ENCODE measurements at places on chromosomes 7 and 10.

DNA sequence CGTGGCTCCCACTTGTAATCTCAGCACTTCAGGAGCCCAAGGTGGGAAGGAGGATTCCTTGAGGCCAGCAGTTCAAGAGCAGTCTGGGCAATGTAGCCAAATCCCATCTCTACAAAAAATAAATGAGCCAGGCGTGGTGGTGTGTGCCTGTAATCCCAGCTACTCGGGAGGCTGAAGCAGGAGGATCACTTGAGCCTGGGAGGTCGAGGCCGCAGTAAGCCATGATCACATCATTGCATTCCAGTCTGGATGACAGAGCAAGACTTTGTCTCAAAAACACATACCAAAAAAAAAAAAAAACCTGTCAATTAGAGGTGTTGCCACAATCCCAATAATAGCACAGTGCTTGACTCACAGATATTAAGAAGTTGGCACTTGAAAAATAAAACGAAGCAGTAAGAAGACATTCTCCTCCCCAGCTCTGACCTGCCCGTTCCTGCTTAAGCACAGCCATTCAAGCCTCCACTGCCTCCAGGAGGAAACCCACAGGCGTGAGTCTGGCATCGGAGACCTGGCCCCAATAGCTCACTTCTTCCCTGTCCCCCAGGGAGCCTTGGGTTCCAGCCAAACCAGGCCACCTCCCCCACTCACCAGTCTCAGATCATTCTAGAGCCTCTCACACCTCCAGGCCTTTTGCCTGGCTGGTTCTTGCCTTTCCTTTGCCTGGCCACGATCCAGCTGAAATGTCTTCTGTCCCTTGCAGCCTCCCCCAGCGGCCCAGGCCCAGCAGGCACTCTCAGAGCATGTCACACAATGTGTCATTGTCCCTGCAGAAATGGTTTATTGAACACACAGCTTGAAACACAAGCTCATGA is 45.3 kb upstream of the GTF2I start:
- no peak for DNase-seq

GRCh38 chr7:100489824-100490223 is 6.1 kb downstream of the NYAP1 start:
- no peak for DNase-seq

GRCh38 chr10:126199221-126199998 is 188.9 kb downstream of the ADAM12 start:
- no peak for DNase-seq

DNA sequence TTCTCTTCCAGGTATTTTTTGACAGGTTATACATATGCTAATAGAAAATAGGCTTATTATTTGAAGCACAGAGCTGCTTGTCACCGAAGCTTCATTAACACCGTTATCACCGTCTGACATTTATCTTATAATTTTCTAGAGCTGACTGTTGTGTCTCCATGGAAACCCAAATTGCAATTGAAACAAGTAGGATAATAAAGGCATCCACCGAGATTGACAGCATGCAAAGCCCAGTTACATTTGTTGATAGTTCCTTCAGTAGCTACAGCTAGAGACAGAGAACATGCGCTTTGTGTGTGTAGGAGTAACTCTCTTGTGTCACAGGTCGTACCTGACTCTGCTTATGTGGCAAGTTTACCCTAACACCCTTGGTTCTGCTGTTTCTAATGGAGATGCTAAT is 135.6 kb downstream of the CELF2 start:
- DNase-seq: no peak

DNA sequence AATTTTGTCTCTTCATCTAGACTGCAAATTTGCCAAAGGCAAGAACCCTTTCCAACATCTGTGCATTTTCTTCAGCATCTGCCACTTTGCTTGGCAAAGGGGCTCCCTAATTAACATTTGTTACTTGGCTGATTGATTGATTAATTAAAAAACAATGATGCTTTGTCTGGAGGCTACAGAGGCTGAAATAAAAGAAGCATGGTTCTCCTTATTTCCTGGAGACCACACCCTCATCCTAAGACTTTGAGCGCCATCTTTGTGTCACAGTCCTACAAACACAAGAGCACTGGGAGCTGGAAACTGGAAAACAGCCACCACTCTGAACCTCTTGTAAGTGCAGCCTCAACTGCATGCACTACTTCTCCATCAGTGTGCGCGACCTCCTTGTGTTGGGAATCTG is 189.2 kb downstream of the C7orf25 start:
- DNase-seq: peak; percentile 9

DNA sequence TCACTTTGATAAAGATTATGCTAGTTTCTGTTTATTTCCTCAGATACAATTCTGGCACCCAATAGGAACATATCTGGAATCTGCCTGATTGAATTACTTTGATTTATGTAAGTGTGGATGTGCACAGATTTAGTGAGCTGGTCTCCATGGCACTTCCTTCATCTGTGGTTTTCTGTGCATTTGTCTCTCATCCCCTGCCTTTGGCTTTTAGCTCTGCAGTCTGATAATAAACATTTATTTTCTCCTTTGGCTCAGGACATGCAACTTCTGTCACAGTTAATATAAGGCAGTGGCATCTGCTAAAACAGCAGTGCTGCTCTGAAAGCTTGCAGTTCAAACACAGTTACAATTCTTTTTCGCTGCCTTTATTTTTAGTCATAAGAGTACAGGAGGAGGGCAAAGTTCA is 273.7 kb upstream of the CHRM2 start:
- no peak for DNase-seq

GRCh38 chr7:139758388-139758787 is 19.4 kb downstream of the HIPK2 start:
- no peak for DNase-seq

GRCh38 chr10:80196270-80196949 is 8.9 kb downstream of the ANXA11 start:
- DNase-seq: no peak

- DNase-seq: peak; percentile 50
These were observed 130.1 kb downstream of the RGS10 start for GRCh38 chr10:119412244-119413092.

DNA sequence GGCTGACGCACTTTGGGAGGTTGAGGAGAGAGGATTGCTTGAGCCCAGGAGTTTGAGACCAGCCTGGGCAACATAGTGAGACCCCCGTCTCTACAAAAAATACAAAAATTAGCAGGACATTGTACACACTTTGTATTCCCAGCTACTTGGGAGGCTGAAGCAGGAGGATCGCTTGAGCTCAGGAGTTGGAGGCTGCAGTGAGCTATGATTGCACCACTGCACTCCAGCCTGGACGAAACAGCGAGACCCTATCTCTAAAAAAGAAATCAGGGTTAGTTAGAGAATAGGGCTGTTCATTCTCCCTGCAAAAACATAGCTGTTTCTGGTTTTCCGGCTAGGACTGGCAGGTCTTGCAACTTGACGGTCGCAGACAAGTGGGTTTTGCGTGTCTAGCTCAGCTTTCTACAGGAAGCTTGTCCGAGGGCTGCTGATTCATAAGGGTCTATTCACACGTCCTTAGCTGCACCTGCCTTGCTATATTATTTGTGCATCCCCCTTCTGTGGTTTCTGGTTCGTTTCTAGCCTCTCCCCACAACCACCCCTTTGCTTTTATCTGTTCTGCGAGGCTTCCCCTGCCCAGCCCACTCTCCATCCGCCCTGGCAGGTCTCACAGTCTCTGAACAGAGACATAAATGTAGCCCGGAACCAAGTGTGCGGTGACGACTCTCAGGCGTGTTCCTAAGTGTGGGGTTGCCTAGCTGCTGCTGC is 10.7 kb downstream of the AMZ1 start:
- no peak for DNase-seq

GRCh38 chr7:5477126-5477525 is 53.5 kb upstream of the TNRC18 start:
- no peak for DNase-seq

GRCh38 chr10:23065181-23065948 is 30.0 kb upstream of the MSRB2 start:
- peak; percentile 42 for DNase-seq

DNA sequence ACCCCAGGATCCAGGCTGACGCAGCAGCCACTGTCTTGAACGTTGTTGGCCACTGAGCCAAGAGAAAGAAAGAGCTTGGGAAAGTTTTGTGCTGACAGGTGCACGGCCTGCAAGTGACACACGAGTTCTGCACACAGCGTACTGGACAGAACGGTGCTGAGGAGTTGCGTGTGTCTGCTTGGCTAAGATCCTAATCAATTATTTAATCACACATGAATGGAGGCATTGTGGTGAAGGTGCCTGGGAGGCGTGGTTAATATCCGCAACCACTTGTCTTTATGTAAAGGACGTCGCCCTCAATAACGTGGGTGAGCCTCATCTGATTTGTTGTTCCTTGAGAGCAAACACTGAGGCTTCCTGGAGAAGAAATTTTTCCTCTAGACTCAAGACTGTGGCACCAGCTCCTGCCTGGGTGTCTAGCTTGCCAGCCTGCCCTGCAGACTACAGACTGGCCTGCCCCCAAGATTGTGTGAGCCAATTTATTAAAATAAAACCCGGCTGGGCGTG is 16.6 kb upstream of the GNA12 start:
- no peak for DNase-seq

DNA sequence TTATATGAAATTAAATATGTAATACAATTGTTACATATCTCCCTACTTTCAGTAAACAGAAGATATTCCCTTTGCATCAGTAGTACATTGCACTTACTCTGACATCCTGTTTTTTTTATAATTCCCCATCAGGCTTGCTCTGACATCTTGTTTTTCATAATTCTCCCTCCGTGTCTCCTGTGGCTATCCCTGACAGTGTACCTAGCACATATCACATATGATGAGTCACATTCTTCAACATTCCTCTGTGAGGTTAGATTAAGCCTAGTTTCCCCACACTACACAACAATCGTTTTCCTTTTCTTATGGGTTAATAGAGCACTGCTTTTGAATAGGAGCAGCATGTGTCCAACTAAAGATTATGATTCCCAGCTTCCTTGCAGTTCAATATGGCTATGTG is 250.6 kb upstream of the NPVF start:
- DNase-seq: no peak

DNA sequence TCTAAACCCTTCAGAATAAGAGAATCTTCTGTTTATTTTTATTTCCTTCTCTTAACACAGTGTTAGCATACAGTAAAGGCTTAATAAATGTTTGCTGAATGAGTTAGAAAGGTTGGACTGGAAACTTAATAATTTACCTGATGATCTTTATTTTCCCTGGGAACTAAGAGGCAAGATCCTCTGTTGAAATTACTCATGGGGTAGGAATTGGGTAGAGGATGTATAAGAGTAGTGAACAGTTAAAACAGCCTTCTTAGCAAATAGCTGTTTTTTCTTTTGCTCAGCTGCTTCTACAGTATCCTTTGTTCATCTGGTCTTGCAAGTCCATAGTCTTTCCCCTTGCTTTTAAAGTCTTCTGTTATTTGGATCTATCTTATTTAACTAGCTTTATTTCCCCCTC is 80.0 kb downstream of the AKAP9 start:
- DNase-seq: no peak

GRCh38 chr10:29830531-29831512 is 196.1 kb upstream of the SVIL start:
- DNase-seq: no peak

DNA sequence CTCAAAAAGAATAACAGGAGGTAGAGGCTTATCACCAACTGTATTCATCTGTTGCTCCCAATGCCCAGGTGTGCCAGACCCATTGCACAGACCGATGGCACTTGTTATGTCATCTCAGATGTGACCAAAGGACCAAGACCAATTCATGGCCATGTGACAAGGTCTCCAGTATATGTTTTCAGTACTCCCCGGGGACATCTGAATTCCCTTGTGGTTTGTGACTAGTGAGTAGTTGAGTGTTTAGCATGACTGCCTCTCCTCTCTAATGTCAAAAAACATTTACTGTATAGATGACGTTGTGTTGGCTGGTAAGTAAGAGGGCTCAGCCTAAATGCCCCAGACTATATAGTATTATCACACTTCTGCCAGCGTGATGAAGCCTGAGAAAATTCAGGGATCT is 202.1 kb upstream of the SMIM30 start:
- DNase-seq: no peak

GRCh38 chr7:13878154-13878553 is 111.3 kb downstream of the ETV1 start:
- DNase-seq: no peak

DNA sequence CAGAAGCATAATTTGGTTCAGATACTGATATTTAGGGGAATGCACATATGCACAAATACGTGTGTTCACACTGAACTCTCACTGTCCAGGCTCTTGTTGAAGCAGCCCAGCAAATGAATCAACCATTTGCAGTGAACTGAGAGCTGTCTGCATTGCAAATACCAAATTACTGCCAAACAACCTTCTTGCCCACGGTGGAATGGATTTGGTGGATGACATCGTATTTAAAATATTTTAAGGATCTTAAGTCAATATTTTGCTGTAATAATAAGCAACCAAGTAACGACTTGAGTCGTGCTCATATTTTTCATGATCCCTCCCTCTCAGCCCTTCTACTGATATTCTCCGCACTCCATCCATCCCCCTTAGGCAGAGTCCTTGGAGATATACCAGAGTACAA is 107.9 kb upstream of the FEZF1 start:
- no peak for DNase-seq

GRCh38 chr7:135911099-135911498 is 66.1 kb downstream of the MTPN start:
- no peak for DNase-seq

DNA sequence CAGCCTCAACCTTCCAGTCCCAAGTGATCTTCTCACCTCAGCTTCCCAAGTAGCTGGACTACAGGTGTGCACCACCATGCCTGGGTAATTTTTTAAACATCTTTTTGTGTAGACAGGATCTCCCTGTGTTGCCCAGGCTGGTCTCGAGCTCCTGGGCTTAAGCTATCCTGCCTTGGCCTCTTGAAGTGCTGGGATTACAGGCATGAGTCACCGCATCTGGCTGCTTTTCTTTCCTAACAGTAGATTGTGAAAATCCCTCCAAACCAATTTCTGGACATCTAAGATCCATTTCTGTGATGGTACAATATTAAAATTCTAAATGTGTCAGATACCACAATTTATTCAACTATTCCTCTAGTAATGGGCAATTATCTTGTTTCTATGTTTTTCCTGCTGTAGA is 38.7 kb downstream of the RAB18 start:
- DNase-seq: no peak

DNA sequence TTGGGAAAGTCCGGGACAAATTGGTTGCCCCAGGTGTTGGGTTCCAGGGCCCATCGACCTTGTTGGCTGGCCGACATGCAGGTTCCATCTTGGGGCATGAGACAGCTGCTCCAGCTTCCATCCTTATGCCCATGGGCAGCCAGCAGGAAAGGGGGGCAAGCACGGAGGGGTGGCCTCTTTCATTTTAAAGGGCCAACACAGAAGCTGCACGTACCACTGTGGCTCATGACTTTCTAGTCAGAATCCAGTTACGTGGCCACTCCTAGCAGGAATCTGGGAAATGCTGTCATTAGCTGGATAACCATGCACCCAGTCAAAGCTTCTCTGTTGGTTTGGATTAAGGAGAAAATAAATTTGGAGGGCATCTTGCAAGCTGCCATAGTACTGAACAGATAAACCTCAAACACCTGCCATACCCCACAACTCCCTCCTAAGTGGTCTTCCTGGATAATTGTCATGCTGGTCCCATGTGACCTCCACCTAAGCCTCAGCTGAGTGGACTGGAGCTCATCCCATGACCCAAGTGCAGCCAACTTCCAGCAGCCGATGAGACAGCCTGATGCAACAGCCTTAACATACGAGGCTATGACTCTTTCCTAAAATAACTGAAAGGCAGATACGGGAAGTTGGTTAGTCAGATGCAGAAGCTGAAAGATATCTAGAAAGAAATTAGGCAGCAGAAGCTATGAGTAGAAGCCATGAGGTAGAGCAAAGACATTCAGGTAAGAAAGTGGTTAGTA is 21.4 kb upstream of the GSDME start:
- DNase-seq: peak; percentile 46

GRCh38 chr7:96720843-96721242 is 11.2 kb upstream of the SEM1 start:
- no peak for DNase-seq

- DNase-seq: peak; percentile 57
These were observed 25.8 kb downstream of the TWIST1 start for GRCh38 chr7:19091550-19092200.

Measured in foreskin melanocyte (primary cell).